ENCODE measurements at places on chromosomes 5 and 9. TPM values are rescaled to one million over a fixed set of nuclear protein-coding genes. Genes with fewer than 3 reads are reported as not detected.

Gene TAF11L5
- not detected for total RNA-seq

Gene TAF11L10
- not detected for total RNA-seq

Gene UGT3A1
- total RNA-seq: not detected

Gene SV2C
- 0.27 TPM for total RNA-seq

Gene PDCD1LG2
- 1.4 TPM for total RNA-seq

Gene SLCO6A1
- total RNA-seq: not detected

Gene CLTA
- 66.5 TPM for total RNA-seq

Gene OLFM1
- total RNA-seq: 11.8 TPM

Gene C5orf52
- not detected for total RNA-seq

Gene NPR2
- total RNA-seq: 23.7 TPM

Gene ZNF300
- total RNA-seq: 0.30 TPM

Gene PCDHGA1
- total RNA-seq: 2.9 TPM

Gene SUSD3
- 0.29 TPM for total RNA-seq

Gene SLC9A3
- 1.4 TPM for total RNA-seq

Gene PTPRD
- 12.0 TPM for total RNA-seq

Gene ARL14EPL
- total RNA-seq: not detected

Gene PURA
- 20.1 TPM for total RNA-seq
